ENCODE measurements at places on chromosomes 1 and 21.

GRCh38 chr1:226985839-226986463 lies 45.9 kb downstream of the COQ8A start:
- no peak for DNase-seq

DNA sequence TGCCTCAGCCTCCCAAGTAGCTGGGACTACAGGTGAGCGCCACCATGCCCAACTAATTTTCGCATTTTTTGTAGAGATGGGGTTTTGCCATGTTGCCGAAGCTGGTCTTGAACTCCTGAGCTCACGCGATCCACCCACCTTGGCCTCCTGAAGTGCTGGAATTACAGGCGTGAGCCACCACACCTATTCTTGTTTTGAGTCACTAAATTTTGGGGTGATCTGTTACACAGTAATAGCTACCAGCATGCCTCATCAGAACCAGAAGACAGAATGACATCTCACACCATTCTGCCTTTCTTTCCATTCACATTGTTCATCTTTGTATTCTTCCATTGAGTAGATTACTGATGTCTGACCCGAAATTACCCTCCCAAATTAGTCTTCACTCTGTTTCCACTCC lies 9.1 kb downstream of the RHBDL2 start:
- no peak for DNase-seq

- DNase-seq = no peak
Measured at GRCh38 chr1:10064416-10065343, 31.9 kb downstream of the UBE4B start.

DNA sequence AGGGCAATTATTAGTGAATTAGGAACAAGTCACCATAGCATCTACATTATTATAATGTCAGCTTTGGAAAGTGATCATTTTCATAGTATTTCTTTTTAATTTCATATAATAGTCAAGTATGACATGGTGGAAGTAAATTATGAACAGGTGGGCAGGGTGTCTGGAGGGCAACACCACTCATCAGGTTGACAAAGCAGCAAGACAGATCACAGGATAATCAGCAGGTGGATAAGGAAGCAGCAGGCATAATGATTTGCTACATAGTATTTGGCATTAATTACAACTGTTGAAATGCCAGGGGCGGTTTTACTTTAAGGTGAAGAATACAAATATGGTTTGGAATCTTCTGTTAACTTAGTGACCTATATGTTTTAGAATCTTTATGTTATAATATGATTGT lies 1342.2 kb downstream of the PLA2G4A start:
- no peak for DNase-seq

DNA sequence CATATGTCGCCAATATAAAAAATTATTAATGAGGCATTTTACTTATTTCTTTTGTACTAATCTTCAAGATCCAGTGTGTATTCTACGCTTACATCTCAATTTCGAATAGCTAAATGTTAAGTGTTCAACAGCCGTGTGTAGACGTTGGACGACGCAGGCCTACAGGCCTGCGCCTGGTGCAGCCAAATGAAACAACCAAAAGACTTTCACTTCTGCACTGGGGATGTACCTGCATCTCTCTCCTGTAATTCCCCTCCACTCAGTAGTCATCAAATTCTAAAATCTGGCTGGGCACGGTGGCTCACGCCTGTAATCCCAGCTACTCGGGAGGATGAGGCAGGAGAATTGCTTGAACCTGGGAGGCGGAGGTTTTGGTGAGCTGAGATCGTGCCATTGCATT lies 76.8 kb upstream of the HNRNPU start:
- no peak for DNase-seq

Measured in NCI-H2029 treated with DMSO at 0.1 percent for 48 hours (cell line).